ENCODE measurements at places on chromosomes 6 and 20.
A peak's percentile ranks its signal among the peaks of the same experiment; 100 is the strongest.

GRCh38 chr6:170045563-170045960 lies 245.3 kb downstream of the DLL1 start:
- peak; percentile 14 for DNase-seq

DNA sequence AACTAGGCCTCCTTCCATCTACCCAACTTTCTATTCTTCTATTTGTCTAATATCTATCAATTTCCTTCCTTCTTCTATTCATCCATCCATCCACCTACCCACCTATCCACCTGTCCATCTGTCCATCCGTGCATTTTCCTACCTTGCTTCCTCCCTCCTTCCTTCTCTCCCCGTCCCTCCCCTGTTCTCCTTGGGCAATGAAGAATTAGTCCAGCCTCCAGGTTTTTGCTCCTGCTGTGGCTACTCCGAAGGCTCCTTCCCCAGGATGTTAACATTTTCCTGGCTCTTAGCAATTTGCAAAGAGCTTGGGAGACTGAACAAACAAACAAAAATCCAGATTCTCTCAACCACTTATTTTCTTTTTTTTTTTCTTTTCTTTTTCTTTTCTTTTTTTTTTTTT lies 81.6 kb downstream of the KCNB1 start:
- DNase-seq = no peak

DNA sequence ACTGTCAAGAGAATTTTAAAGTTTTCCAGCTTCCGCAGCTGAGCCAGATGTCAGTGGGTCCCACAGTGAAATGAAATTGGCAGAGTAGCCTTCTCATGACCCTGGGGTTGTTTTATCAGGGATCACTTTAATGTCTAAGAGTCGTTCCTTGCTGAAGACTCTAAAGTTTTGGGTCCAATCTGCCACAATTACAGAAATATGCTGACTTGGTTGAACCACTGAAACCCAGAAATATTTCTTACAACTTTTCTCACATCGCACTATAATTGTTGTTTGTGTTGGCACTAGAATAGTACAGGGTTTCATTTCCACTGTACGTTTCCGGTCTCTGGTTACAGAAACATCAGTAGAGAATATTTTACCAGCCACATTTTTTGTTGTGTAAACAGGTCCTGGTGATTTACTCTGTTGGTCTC lies 109.0 kb downstream of the HMGCLL1 start:
- no peak for DNase-seq

- DNase-seq = no peak
These were observed 46.1 kb downstream of the CHD6 start for GRCh38 chr20:41572010-41572572.

DNA sequence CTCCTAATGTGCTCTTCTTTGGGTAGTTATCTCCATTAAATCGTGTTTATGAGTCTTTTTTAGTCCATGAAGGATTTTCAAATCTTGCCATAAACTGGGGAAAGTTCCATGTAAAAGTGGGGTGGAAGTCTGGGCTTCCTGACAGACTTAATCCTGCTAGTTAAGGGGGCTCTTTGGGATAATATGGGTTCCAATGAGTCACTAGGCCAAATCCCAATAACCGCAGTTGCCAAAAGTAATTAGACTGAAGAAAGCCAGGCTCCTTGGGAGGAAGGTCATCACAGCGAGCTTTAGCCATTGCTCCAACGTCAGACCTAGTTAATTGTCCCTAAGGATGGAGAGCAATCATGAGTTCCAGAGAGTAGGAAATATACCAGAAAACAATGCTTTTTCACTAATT lies 10.8 kb downstream of the RSPO3 start:
- DNase-seq = no peak

- DNase-seq = peak; percentile 88
These were observed 21.3 kb downstream of the PRKN start for GRCh38 chr6:162706232-162706631.

GRCh38 chr6:45488889-45489288 lies 111.2 kb upstream of the SUPT3H start:
- DNase-seq = no peak

DNA sequence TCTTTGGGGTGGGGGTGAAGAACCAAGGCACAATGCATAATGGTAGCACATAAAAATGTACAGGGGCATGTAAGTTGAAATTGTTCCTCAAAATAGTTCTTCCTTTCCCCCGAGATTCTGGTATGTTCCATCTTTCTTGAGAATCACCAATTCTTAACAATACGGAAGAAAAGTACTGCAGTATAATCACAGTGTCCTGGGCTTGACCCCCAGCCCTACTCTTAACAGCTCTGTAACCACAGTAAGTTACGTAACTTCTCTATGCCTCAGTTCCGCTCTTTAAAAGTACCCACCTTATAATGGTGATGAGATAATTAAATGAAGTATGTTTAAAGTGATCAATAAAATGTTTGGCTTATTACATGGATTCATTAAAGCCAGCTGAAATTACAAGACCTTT lies 104.5 kb downstream of the SMLR1 start:
- DNase-seq = no peak

- DNase-seq = no peak
These were observed 104.7 kb downstream of the ARMC2 start for GRCh38 chr6:108952776-108953486.

- no peak for DNase-seq
These were observed 345.2 kb upstream of the RGS17 start for GRCh38 chr6:153476243-153476642.

GRCh38 chr6:18545726-18546125 lies 158.6 kb downstream of the RNF144B start:
- no peak for DNase-seq

DNA sequence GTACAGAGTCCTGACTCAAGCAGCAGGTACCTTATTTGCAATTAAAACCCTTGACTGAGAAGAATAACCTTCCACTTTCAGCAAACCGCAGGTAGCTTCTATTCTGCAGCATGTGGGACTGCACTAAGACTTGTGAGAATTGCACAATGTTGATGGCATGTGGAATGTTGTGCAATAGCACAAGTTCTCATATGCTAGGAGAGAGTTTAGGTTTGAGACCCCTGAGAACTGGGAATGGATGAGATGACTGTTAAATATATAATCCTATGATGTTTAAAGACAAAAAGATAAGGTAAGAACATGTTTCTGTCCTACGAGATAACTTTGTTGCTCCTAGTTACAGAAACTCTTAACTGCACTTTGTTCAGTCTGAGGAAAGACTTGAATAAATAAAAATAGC lies 194.6 kb downstream of the OTOR start:
- no peak for DNase-seq

GRCh38 chr6:130697995-130698535 lies 129.1 kb upstream of the SMLR1 start:
- no peak for DNase-seq

DNA sequence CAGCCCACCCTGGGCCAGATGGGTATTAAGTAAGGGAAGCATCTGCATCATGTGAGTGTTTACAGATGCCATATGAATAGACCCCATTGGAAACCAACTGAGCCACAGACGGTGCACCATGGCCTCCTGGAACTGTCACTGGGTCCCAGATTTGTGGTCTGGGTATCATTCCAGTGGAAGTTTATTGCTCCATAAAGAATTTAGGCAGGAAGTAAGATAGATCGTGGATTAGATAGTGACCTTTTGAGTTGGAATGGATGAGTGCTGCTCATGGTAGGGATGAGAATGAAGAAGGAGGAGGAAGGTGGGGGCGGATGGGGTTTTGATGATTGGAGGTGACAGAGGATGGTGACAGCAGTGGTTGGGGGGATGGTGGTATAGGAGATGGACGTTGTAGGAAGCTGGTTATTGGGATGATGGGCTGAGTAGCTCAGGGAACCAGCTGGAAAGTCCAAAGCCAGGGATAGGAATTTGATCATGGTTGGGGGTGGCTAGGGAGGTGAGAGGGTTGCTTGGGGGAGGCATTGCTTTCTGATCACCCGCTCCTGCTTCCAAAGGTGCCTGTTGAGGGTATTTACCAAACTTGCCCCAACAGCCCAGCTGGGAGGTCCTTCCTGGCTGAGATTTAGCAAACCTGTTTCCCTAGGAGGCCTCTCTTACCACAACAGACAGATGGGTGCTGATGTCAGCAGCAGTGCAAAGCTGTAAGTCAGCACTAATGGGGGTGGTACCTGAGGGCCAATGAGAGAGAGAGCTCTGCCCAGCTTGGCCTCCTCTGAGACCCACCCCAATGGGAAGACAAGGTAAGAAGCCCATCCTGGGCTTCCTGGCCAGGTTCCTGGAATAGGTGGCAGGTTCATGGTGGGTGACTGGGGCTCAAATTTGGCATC lies 78.0 kb downstream of the VEGFA start:
- no peak for DNase-seq

DNA sequence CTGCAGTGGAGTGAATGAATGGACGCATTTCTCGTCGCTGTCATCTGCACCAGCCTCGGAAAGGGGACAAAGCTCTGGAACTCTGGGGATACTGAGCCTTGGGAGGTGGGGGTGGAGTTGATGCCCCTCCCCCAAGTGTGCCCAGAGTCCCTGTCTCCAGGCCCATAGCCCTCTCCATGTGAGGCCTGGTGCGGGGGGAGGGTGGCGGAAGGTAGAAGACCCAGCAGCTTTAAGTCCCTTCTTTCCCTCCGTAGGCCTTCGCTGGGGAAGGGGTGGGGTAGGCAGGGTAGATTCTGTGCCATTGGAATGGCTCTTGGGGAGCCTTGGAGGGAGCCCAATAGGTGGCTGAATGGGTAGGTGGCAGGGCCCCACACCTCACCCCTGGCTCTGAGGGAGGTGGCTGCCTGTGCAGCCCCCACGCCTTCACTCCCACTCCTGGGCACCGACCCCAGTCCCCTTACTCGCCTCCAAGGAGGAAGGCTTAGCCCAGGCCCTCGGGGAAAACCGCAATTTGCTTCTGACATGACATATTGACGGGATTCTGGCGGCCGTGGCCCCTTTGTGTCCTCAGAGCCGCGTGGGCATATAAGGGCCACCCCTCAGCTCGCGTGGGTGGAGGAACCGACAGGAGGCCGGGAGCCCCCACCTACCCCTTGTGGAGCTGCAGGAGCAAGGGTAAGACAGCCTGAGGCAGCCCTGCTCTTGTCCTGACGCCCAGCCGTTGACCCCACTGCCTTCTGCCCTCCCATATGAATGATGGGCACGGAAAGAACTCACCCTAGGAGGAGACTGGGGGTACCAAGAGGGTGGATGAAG lies at the start of gene BPIFB3:
TSS of gene BPIFB3 (plus strand) at position 613 of the 816 bp plus-strand sequence. CDS start 1,533 bp downstream, outside the sequence.
- DNase-seq = no peak

DNA sequence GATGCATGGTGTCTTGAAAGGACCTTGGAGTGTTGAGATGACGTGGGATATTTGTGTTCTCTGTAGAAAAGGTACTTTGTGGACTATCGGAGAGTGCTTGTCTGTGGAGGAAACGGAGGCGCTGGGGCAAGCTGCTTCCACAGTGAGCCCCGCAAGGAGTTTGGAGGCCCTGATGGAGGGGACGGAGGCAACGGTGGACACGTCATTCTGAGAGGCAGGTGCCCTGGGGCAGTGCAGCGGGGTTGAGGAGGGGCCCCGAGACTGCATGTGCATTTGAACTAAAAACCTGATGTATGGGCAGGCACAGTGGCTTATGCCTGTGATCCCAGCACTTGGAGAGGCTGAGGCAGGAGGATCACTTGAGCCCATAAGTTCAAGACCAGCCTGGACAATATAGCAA lies 12.9 kb downstream of the MTG2 start:
- DNase-seq = peak; percentile 15

- DNase-seq = peak; percentile 76
These were observed 66.7 kb upstream of the BMP2 start for GRCh38 chr20:6700563-6701329.

GRCh38 chr6:9623228-9623832 lies 791.5 kb downstream of the TFAP2A start:
- no peak for DNase-seq

DNA sequence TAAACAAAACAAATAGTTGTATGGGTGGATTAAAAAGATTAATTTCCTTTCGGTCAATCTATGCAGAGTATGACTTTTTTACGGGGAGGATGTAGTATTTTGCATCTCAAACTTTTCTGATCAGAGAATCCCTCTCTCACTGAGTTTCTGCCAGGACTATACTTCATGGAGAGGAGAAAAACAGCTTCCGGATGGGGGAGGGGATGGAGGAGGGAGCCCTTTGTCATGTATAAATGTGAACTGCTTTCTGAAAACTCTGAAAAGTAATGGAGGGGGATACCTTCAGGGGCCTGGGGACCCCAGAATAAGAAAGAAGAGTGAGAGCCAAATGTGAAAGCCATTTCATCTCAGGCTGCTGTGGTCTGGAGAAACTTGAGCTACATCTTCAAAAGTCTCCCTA lies 173.1 kb upstream of the KCNK16 start:
- no peak for DNase-seq

GRCh38 chr20:15613530-15613929 lies 959.7 kb downstream of the KIF16B start:
- DNase-seq = no peak

DNA sequence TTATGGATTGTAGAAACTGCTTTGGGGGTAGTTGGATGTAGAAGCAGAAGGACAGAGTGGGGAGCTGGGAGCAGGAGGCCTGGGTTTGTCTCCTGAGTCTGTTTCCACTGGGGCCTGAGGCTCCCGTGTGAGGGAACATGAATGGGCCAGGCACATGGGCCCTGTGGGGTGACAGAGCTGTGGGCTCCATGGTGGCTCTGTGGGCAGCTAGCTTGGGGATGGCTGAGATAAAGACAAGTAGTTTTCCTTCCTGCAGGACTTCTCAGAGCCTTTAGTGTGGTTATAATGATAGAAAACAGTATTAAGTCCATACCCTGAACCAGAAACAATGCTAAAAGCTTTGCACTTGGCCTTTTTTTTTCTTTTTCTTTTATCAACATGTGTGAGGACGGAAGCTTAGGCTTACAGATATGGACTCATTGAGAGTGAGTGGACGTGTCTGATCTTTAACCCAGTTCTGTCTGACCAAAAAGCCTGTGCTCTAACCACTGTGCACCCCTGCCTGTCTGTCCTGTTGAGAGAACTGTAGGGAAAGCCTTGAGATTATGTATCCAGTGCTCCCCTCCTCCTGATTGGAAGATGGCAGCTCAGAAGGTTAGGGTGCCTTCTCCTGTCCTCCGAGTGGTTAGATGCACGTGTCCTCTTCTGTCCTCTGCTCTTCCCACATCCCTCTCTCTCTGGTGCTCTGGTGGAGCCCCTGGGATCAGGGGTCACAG lies 98.3 kb downstream of the CDH26 start:
- no peak for DNase-seq

GRCh38 chr6:139580592-139581484 lies 206.4 kb upstream of the CITED2 start:
- DNase-seq = no peak

DNA sequence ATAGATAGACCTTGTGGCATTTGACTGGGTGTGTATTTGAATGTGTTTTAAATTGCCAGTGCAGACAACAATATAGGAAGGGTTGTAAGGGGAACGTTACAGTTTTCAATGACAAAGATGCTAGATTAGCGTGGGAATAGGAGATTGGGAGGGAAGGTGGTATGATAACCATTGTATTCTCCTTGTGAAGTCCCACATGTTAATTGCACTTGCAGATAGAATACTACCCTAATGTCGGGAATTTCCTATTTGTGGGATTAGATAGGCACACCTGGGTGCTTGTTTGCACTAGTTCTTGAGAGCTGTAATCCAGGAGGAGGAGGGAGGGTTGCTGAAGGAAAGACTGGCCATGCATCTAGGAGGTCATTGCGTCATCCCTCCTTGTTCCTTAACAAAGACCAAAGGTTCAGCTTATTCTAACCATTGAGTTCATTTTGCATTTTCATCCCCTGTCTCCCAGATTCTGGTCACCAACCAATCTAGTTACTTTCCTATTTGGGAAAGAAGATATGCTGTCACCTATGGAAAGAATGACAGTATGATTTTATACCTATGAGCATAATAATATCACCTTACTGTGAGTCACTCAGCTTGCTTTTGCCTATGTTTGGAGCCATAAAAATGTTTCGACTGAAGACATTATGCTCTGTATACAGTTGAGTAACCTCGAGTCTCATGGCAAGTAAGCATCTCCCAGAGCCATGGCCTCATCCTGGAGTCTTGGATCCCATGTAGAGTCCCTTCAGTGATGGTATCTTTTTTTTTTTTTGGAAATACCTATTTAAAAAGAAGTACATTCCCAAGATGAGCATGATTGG lies 201.5 kb downstream of the DTNBP1 start:
- DNase-seq = no peak
